ENCODE measurements at places on chromosomes 3 and 15.

GRCh38 chr3:124792341-124793040 lies 62.2 kb downstream of the UMPS start:
- no peak for DNase-seq

DNA sequence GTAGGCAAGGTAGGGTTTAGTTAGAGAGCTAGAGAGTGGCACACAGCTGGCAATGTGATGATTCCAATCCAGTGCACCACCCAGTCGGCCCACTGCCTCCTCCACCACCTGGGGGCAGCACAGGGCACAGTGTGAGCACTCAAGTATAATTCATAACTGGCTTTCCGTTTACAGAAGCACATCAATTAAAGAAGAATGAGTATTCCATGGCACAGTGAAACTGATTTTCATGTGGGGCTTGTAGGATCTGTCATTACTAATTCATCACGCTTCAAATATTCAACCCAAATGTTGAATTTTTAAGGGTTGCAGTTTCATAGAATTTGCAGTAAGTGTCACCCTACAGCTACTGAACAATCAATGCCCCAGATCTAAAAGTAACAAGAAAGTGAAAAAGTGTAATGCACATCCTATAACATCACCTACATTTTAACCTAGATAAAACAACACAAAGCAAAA lies 149.9 kb downstream of the IGSF11 start:
- DNase-seq: peak; percentile 85

- no peak for DNase-seq
Observed at GRCh38 chr3:186286114-186286513, 75.9 kb downstream of the DGKG start.

- DNase-seq: no peak
Observed at GRCh38 chr3:124771083-124771445, 40.8 kb downstream of the UMPS start.

- no peak for DNase-seq
Observed at GRCh38 chr15:79315623-79316328, 4.9 kb downstream of the TMED3 start.

- no peak for DNase-seq
Observed at GRCh38 chr15:85142312-85142711, 160.7 kb downstream of the PDE8A start.

GRCh38 chr15:29516929-29517328 lies 247.3 kb upstream of the NSMCE3 start:
- DNase-seq: no peak

DNA sequence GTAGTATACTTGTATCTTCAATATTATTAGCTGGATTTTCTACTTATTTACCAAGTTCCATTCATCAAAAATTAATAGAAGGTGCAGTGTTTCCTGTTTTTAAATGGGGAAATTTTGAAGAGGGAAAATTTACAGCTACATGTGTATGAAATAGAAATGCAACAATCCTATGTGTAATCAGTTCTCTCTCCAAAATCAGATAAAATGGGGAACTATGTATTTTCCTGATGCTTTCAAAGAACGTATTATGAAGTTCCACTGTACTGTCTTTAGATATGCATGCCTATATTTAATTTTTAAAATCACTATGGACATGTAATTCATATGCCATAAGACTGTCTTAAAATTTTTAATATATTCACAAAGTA lies 43.4 kb downstream of the DCUN1D1 start:
- no peak for DNase-seq

GRCh38 chr15:91465696-91466095 lies 365.6 kb downstream of the SV2B start:
- no peak for DNase-seq
